Activated CD4-positive, alpha-beta T cell treated with anti-CD3 and anti-CD28 coated beads for 36 hours (primary cell): ENCODE measurements at places on chromosomes 3 and 15. TPM values are rescaled to one million over a fixed set of nuclear protein-coding genes. Genes with fewer than 3 reads are reported as not detected.

The CCR8 gene
- 0.77 TPM for total RNA-seq

The NR2F2 gene
- total RNA-seq, result not detected

The PLA1A gene
- total RNA-seq, result not detected

The HACD3 gene
- 27.3 TPM for total RNA-seq

The NRROS gene
- 19.6 TPM for total RNA-seq

The GOLGA6L4 gene
- 1.8 TPM for total RNA-seq

The PPARG gene
- total RNA-seq, result 1.1 TPM

The RLBP1 gene
- not detected for total RNA-seq

The SLC6A20 gene
- total RNA-seq, result not detected

The IL12A gene
- not detected for total RNA-seq

The FAM81A gene
- total RNA-seq, result 0.26 TPM

The PLXND1 gene
- 4.6 TPM for total RNA-seq

The RASL12 gene
- not detected for total RNA-seq

The ITIH3 gene
- total RNA-seq, result not detected
